ENCODE measurements at places on chromosomes 12 and 14.

DNA sequence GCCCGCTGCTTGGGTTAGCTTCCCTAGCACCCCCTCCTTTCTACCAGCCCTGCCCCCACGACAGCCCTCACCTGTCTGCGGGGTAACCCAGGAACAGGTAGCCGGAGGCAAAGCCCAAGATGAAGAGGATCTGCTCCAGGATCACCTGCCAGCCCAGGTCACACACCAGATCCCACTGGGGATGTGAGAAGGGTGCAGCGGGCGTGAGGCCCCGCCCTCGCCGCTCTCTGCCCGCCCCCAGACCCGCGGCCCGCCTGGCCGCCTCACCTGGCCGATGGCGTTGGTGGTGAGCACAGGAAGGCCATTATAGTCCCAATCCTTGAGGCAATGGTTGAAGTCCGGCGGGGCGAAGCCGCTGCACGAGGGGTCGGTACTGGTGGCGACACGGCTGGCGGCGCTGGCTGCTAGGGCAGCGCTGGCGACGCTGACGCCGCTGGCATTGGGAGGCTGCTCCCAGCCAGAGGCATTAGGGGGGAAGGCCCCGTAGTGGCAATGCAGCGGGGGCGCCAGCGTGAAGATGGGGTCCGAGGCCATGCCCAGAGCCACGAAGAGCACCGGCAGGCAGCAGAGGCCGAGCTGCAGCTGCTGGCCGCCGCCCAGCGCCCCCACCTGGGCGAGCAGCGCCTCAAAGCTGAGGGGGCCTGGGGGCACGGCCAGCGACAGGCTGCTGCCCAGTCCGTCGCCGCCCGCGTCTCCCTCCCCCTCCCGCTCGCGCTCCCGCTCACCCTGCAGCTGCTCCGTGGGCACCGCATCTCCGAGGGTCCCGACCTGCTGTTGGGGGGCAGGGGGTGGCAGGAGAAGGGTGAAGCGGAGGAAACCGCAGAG, 794 bp downstream of the SLC22A17 start:
- peak; percentile 49 for DNase-seq

DNA sequence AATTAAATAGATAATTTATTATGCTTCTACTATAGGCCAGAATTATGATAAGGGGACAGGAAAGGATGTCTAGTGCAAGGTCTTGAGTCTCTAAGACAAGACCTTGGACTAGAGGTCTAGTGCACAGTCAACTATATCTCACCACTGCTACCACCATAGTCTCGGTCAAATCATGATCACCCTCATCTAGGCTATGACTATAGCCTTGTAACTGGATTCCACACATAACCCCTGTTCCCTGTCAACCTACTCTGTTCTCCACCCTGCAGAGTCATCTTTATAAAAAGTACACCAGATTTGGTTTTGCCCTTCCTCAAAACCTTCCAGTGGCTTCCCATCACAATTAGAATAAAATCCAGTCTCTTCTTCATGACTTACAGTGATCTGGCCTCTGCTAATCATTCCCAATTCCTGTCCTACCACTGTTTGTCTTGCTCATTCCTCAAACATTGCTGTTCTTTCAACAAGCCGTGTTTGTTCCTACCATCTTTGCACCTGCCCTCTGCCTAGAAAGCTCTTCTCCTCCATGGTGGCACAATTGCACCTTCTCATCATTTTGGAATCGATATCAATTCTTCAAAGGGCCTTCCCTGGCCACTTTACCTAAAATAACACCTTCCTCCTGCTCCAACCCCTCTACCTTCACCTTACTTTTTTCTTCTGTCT, 169.4 kb downstream of the FOXN3 start:
- no peak for DNase-seq

GRCh38 chr14:90614696-90615516, 201.3 kb downstream of the TTC7B start:
- no peak for DNase-seq

DNA sequence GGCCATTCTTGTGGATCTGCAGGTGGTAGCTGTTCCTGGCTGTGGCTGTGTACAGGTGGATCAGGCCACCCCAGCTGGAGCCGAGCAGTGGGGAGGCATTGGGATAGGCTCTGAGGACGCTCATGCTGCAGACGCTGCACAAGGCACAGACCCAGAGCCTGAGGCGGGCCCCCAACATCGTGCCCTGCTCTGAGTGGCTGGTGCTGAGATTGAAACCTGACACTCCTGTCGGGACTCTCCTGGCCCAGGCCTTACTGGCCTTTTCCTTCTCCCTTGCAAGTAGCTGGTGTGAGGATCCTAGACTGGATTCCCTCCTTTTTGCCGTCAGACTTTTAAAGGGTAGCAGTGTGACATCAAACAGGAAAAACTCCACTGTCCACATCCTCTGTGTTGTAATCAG, at the start of gene FGF23:
Gene FGF23, minus strand, starts transcription at position 308 of the 400 bp plus-strand sequence. Its CDS starts 130 bp downstream, at position 178.
- no peak for DNase-seq

- peak; percentile 46 for DNase-seq
Measured at GRCh38 chr14:100629696-100630095, 42.5 kb upstream of the BEGAIN start.

GRCh38 chr12:14795028-14795448, 8.2 kb downstream of the WBP11 start:
- DNase-seq = no peak

GRCh38 chr12:3342051-3342450, 149.0 kb upstream of the PRMT8 start:
- DNase-seq = peak; percentile 50

DNA sequence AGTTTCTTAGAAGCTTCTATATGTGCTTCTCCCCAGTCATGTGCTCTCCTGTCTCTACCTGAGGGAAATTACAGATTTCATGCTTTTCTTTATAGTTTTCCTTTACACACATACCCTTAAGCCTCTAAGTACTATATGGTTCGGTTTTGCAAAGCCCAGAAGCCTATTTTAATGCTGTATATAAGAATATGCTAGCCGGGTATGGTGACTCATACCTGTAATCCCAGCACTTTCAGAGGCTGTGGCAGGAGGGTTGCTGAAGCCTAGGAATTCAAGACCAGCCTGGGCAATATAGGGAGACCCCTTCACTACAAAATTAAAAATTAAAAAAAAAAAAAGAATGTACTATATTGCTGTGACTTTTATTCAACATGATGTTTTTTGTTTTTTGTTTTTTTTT, 15.4 kb downstream of the DGLUCY start:
- DNase-seq = no peak

DNA sequence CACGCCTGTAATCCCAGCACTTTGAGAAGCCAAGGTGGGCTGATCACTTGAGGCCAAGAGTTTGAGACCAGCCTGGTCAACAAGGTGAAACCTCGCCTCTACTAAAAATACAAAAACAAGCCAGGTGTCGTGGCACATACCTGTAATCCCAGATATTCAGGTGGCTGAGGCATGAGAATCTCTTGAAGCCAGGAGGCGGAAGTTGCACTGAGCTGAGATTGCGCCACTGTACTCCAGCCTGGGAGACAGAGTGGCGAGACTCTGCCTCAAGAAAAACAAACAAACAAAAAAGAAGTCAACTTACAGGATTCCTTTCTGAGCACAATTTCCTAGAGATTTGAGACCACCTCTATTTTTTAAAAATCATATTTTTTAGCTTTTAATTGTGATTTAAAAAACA, 45.3 kb downstream of the DGLUCY start:
- DNase-seq = no peak

- DNase-seq = no peak
Measured at GRCh38 chr12:123867141-123867540, 105.0 kb downstream of the DNAH10 start.

GRCh38 chr14:101953151-101953550, 11.2 kb upstream of the DYNC1H1 start:
- no peak for DNase-seq

- no peak for DNase-seq
Measured at GRCh38 chr12:75000120-75000519, 209.5 kb downstream of the KCNC2 start.

DNA sequence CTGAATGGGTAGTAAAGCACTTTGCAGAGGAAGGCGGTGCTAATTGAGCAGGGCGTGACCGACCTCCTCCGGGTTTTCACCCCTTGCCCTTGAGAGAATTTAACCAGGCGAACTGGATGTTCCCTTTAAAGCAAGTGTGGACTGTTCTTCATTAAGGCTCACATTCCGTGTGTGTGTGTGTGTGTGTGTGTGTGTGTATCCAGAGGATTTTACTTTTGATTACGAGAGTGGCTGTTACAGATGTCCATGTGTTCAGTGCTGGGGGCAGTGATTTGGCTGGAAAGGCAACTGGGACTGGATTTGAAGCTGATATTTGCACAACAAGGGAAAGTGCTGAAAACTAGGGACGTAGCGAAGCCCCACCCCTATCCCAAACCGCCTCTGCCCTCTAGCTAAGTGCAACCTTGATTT, 2.2 kb downstream of the TMEM132C start:
- DNase-seq = no peak

GRCh38 chr12:23084236-23084995, 459.4 kb downstream of the ETNK1 start:
- DNase-seq = no peak

GRCh38 chr12:78179346-78179745, 348.7 kb downstream of the NAV3 start:
- DNase-seq = no peak

DNA sequence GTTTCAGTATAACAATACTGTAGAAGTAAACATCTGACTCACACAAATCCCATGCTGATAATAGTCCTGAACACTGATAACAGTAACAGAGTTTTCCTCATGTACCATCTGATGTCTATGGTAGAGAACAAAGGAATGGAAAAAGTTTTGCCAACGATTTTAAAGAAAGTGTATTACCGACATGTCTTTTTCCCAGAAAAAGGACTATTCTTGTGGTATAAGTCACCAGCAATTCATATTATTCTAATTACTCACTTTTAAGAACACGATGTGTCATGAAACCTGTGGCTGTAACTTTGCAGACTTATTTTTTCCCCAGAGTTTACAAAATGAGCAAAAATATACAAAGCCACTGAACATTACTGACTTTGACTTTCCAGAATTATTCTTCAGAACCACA, 40.1 kb upstream of the DCN start:
- DNase-seq = no peak

DNA sequence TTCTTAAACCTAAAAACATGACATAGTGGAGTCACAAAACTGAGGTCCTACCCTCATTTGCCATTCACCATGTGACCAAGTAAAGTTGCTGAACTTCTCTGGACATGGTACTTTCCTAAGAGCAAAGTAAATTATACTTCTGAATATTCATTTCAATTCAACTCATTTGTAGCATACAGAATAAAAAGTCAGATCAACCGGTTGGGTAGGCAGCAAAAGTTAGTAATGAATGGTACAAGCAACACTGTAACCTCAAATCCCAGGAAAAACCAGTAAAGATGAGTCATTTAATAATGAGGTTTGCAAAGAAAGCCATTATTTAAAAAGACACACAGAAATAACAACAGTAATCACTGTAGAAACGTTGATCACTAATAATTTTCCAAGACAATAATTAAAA, 8.7 kb downstream of the POLE2 start:
- DNase-seq = no peak

GRCh38 chr12:69196302-69197288, 42.8 kb upstream of the CPSF6 start:
- no peak for DNase-seq

GRCh38 chr14:96576359-96576758, 74.2 kb downstream of the PAPOLA start:
- DNase-seq = no peak

GRCh38 chr14:98069712-98070171, 1202.3 kb downstream of the BCL11B start:
- no peak for DNase-seq

GRCh38 chr14:98701377-98701776, 570.6 kb downstream of the BCL11B start:
- DNase-seq = no peak

- peak; percentile 23 for DNase-seq
Measured at GRCh38 chr12:70196811-70197281, 46.4 kb upstream of the CNOT2 start.

DNA sequence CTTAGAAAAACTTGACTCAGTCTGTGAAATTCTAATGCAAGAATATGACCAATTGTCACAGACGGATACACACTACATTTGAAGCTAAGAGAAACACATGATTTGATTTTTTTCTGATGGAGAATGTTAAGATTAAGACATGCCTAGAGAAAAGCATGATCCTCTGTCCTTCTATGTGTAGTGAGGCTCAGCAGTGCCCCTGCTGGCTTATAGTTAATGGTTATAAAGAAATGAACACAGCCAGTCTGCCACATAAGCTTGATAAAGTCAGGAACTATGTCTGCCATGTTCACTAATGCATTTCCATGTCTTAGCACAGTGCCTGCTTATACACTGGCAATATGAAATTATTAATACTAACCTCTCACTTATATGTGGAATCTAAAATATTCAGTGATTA, 168.1 kb upstream of the DAAM1 start:
- no peak for DNase-seq

DNA sequence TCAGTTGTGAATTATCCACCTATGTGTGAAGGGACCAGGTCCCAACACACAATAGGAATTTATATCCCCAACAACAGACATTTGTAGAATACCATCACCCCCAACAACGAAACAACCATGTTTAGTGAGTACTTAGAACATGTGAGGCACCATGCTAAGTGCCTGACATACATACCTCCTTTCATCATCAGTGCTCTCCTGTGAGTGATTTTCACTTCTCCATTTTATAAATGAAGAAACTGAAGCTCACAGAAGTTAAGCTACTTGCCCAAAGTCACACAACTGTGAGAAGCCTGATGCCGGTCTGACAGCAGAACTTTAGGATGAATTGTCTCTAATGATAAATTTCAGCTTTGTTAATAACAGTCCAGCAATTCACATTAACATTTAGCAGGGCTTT, 35.4 kb downstream of the SPTB start:
- DNase-seq = no peak

DNA sequence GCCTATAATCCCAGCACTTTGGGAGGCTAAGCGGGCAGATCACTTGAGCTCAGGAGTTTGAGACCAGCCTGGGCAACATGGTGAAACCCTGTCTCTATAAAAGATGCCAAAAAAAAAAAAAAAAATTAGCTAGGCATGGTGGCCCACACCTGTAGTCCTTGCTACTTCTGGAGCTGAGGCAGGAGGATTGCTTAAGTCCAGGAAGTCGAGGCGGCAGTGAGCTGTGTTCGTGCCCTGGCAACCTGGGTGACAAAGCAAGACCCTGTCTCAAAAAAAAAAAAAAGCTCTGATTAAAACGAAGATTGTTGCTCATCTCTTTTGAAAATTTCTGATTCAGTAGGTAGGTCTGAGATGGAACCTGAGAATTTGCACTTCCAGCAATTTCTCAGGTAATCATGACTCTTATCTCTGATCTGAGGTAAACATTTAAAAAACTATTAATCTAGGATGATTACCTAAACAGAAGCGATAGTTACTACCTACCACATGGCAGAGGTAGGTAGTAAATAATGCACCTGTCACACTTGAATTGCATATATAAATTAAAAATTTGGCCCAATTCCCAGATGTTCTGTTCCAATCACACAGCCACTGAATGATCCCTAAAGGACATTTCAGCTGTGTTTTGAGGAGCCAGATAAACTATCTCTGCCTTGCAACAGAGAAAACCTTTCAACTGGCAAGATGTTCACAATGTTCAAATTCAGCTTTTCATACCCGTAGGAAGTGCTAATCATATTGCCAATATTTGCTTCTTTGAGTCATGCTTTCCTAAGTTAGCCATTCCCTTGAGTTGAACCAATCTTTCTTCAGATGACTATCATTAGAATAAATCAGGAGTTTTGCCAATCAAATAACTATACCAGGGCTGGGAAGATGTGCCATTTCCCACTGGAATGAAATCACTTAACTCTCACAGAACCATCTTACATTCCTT, 4.2 kb upstream of the TEP1 start:
- no peak for DNase-seq

Data from putamen (tissue), 1 donor.